ENCODE measurements at places on chromosomes 4 and X.

GRCh38 chrX:134364711-134365110, 95.3 kb upstream of the HPRT1 start:
- DNase-seq = no peak

GRCh38 chr4:152206185-152206584, 329.7 kb downstream of the FBXW7 start:
- no peak for DNase-seq

- no peak for DNase-seq
Observed at GRCh38 chrX:123513585-123514278, 219.1 kb downstream of the THOC2 start.

DNA sequence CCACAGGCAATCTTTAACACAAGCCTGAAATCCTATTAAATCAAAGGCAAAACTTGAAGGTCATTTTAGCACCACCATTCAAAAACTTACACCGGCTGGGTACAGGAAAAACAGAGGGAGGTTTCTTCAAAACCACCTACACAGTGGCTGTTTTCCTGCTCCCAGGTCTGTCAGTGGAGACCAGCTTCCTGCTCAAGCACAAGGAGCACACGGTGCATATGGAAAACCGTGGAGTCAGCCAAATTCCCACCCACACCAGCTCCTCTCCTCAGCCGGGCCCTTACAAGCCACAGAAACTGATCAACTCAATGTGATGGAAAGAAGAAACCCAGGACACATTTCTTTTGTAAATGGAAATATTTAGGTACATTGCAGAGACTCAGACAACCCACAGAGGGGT, 14.3 kb upstream of the FAM241A start:
- no peak for DNase-seq

DNA sequence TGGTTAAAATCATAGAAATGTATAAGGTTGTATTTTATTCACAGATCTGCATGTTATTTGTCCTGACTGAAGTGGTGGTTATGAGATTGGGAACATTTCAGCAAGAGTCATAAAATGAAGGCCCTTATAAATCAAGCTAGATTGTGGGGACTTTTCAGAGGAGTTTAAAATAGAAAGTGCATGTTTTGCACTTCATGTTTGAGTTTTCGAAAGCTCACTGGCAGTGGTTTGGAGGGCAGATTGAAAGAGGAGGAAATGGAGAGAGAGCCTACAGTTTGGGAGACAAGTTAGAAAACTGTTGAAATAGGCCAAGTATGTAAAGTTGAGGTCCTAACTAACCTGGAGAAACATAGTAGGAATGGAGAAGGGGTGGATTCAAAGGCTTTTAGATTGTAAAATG, 124.9 kb downstream of the KDM6A start:
- no peak for DNase-seq

DNA sequence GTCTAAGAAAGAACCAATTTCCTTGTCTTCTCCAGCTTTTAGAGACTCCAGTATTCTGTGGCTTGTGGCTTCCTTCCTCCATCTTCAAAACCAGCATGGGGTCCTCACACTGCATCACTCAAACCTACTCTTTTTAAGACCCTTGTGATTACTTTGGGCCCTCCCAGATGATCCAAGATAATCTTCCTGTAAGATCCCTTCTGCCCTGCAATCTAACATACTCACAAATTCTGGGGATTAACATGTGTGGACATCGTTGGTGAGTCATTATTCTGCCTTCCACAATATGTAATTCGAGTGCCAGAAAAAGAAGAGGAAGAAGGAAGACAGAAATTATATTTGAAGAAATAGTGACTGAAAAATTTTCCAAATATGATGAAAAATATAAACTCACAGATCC, 47.9 kb downstream of the BEND4 start:
- no peak for DNase-seq

- no peak for DNase-seq
Observed at GRCh38 chrX:134512566-134512965, 52.6 kb downstream of the HPRT1 start.

GRCh38 chrX:11336201-11336600, 43.0 kb downstream of the AMELX start:
- DNase-seq = no peak

DNA sequence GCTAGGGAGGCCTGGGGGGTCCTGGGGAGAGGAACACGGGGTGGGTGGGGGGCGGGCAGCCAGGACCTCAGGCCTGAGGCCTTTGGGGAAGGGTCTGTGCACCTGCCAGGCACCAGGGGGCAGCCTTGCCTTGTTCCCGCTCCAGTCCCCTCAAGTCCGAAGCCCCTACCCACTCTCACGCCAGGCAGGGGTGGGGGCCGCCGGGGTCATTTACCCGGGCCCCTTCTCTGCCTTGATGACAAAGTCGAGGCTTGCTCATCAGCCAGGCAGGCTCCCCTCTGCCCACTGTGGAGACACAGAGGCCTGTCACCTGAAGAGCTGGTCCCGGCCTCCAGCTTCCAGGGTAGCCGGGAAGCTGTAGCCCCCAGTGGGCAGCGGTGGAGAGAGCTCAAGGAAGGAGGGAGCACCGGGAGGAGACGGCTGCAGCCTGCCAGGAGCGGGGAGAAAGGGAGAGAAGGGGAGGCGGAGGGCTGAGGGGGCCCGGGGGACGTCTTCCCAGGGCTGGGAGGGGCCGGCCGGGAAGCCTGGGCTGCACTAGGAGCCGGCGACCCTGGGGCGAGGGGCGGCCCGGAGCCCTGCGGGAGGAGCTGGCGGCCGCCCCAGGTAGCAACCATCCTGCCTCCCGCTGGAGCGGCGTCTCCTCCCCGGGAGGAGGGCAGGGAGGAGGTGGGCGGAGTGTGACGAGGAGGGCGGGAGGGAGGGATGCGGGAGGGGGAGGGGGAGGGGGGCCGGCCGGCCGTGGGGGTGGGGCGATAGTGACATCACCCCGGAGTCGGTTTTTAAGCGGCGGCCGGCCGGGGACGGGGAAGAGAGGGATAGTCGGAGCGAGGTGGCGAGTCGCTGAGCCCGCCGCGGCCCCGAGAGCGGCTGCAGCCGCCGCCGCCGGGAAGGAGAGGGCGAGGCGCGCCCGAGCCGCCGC, at the start of gene SLC6A8:
SLC6A8 (plus strand) TSS at position 806 of the 919 bp plus-strand sequence. CDS start 649 bp downstream, outside the sequence.
- DNase-seq = peak; percentile 62

DNA sequence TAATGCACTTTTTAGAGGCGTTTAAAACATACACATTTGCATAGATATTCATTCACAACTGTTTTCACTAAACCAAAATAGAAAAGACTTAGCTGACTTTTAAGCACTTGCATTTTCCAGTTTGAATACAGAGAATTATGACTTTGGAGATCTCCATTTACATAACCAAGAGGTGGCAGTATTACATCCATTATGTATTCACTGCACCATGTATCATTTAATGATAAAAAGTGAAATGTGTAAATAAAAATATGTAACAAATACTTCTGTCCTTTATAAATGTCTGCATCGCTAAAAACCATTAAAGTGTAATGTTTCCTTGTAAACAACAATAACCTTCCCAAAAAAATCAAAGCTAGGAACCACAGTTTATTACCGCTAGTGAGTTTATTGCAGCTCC, 413.2 kb downstream of the FGF13 start:
- DNase-seq = no peak

DNA sequence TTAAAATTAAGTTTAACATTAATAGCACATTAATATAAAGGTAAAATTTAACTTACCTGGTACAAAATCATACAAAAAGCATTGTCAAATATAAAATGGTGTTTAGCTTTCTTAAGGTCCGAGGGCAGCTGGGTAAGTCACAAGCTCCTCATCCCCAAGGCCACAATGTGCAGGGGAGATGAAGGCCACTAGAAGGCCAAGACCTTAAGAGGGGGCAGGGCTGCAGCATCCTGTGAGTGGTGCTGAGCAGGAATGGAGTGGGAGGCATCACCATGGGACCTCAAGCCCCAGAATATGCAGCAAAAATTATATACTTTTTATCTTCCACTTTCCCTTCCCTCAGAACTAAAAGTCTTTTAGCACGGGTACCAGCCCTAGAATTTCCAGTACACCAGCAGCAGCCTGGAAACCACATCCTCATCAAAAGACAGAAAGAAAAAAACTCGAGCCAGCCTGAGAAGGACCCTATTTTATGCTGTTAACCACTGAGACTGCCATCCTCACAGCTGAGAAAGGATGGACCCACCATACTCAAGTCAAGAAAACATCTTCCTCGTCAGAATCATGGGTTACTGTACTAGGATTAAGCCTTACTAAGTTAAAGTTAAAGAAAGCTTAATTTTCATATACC, 13.0 kb upstream of the RHOXF2 start:
- DNase-seq = no peak

DNA sequence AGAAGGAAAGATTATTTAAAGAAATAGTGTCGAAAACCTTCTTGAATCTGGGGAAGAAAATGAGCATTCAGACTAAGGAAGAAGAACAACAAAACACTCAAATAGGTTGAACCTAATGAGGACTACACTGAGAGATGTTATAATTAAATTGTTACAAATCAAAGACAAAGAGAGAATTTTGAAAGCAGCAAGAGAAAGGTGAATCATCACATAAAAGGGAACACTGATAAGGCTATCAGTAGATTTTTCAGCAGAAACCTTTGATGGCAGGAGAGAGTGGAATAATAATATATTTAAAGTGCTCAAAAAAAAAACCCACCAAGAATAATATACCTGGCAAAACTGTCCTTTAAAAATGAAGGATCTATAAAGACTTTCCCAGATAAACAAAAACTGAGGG, 114.9 kb downstream of the AREG start:
- DNase-seq = no peak

- no peak for DNase-seq
Observed at GRCh38 chr4:106914223-106914622, 121.9 kb downstream of the DKK2 start.

DNA sequence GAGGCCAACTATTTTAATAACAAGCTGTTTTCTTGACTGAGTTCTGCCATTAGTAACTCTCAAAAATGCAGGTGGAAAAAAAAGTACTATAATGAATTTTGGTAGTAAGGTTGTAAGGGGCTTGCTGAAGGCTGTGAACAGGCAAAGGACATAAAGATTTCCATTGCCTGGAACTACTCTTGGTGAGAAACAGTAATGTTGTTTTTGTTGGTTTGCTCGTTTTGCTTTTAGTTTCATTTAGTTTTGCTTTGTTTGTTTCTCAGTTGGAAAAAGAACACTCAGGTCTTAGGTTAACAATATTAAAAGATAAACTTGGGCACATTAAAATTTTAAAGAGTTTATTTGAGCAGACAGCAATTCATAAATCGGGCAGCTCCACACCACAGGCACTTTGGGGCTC, 824.5 kb upstream of the HTR2C start:
- DNase-seq = no peak

GRCh38 chrX:110188701-110189558, 129.0 kb downstream of the AMMECR1 start:
- no peak for DNase-seq

GRCh38 chr4:185969657-185970056, 99.3 kb upstream of the TLR3 start:
- no peak for DNase-seq

- no peak for DNase-seq
Observed at GRCh38 chr4:53505947-53506346, 85.3 kb downstream of the LNX1 start.

DNA sequence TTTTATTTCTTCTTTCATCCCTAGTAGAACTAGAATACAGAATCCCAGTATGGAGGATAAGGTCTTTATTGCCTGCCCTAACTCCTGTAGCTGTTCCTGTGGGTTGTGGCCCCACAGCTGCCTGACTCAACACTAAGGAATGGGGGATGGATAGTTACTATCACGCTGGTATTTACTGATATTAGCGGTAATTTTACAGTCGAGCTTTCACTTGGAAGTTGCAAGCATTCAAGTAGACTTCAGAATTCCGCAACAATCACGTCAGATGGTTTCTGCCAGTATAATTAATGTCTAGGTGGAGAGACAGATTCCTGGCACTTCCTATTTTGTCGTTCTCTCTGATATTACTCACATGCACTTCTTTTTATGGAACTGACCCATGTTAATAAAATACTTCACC, 489.8 kb downstream of the PABPC4L start:
- DNase-seq = no peak

DNA sequence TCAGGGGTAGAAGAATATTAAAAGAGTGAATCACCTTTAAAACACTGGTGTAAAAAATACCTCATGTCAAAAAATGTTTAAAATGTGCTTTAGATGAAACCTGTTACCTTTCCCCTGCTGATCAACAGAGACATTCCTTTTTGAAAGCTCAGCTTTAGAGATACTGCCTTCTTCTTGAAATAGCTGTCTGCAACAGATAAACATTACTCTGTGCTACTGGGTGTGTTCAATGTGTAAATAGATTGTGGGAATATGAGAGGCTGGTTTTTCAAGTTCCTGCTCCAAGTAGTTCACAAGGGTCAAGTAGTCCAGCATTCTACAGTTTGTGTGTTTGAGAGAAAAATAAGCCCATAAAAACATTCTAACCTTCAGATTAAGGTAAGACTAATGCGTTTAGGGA, at the start of gene SYTL5:
SYTL5 (plus strand) TSS at position 263 of the 400 bp plus-strand sequence. CDS start 27,337 bp downstream, outside the sequence.
- DNase-seq = peak; percentile 52

GRCh38 chr4:15914291-15914690, 24.2 kb downstream of the FGFBP1 start:
- no peak for DNase-seq

GRCh38 chr4:80422727-80423404, 87.3 kb downstream of the CFAP299 start:
- DNase-seq = no peak

DNA sequence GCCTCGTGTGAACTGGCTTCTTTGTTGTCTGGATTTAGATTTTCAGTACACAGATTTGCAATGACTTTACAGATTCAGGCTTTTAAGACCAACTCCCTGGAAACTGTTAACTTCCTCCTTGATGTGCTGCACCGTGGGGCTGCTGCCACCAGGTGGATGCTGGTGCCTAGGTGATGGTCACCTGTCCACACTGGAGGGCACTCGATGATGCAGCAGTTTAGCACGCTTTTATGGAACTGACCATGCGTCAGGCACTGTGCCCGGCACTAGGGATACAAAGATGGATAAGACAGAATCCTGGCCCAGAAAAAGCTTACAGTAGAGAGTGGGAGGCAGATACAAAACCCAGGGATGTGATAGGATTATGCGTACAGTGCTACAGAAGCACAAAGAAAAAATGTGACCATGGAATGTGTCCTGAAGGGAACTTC, 180.7 kb downstream of the CEP135 start:
- DNase-seq = peak; percentile 64

- DNase-seq = no peak
Observed at GRCh38 chrX:11890836-11891514, 132.9 kb downstream of the MSL3 start.

- no peak for DNase-seq
Observed at GRCh38 chr4:94458682-94459081, 6.9 kb downstream of the PDLIM5 start.

DNA sequence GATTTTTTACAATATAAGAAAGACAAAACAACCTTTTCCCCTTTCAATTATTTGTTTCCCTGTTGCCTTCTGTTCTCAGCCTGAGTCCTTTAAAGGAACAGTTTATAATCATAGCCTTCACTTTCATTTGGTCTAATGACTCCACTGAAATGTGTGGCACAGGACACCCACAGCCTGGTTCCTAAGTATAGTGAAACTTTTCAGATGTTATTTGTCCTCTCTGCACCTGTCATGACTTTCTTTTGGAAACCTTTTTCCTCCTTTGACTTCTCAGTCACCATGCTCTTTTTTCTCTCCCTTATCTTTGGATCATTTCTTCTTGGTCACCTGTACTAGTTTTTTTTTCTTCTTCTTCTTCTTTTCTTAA, 237.8 kb upstream of the ANXA3 start:
- DNase-seq = no peak

- no peak for DNase-seq
Observed at GRCh38 chr4:140331876-140332275, 41.6 kb upstream of the SCOC start.

GRCh38 chr4:10096201-10096977, 20.2 kb downstream of the WDR1 start:
- DNase-seq = no peak
